Effector CD8-positive, alpha-beta T cell (primary cell): ENCODE measurements at places on chromosomes 2 and 18.

- no peak for DNase-seq
Measured at GRCh38 chr2:85430752-85431569, 12.4 kb downstream of the SH2D6 start.

DNA sequence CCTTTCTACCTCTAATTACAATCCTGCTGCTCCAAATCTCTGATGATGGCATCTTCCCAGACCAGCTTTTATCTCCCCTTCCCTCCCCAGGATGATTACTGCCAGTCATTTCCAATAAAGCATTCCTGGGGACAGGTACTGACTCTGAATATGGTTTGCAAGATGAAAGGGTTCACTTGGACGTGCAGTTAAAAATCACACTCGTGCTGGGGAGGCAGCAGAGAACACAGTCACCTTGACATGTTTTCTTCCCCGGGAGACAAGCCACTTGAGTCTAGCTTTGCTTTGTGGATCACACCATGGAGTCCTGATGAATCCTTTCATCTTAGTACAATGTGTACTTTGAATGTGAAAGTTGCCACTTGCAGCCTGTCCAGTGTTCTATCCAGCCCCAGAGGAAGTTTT, 175.0 kb downstream of the ALPK2 start:
- DNase-seq, result no peak

DNA sequence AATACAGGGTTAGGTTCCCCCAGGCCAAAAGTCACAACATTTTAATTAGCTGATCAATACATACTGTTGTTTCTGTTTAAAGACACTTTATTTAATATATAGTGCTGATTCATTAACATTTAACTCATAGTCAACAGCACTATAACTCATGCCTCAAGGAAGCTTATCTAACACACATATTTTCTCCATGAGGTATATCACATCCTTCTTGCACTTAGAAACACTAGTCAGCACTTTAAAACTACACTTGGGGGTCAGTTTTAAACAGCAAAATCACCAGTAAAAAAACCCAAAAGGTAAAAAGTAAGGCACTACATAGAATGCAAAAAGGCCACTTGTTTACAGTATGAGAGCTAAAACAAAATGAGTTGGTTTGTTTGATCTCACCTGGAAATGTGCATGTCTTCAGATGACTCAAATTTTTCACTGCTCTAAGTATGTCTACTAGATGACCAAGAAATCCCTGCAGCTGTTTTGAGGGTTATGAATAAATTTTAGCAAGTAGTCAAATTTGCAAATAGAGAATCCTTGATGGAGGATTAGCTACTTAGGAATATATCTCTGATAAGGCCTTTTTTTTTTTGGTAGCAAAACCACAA, 54.1 kb upstream of the EPB41L5 start:
- DNase-seq, result no peak

DNA sequence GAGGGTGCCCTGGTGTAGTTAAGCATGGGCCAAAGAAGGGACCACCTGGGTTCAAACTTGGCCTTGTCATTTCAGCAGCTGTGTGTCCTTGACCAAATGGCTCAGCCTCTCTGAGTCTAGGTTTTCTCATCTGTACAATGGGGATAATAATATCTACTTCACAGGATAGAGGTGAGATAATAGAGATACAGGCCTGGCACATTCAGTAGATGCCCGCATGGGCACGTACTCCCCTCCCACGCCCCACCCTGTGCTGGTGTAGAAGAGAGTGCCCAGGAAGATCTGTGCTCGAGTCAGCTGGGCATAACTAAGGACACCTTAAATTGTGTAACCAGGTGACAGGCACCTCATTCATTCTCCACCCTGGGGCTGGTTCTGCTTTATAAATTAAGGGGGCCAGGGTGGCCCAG, 8.4 kb upstream of the TMEM185B start:
- DNase-seq, result no peak

DNA sequence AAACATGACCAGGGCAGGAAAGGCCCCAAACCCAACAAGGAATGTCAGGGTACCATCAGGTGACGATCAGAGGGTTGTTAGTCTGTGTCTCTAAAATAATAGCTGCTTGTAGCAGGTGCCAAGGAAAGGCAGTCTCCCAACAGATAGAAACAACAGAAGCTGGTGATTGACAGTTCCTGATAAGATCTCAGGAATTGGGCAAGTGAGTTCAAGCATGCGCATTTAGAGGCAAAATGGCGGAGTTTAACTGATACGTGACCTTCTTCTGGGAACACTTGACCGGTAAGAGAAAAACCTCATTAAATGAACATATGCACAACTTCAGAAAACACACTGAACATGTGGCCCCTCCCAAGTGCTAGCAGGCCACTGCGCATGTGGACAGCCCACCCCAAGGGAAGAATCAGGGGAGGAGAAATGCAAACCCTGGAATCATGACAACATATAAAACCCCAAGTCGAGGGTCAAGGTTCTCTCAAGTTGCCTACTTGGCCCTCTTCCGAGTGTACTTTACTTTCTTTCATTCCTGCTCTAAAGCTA, 664.9 kb downstream of the KCNJ3 start:
- no peak for DNase-seq

- no peak for DNase-seq
Measured at GRCh38 chr2:232473467-232473890, 14.2 kb downstream of the ECEL1 start.

DNA sequence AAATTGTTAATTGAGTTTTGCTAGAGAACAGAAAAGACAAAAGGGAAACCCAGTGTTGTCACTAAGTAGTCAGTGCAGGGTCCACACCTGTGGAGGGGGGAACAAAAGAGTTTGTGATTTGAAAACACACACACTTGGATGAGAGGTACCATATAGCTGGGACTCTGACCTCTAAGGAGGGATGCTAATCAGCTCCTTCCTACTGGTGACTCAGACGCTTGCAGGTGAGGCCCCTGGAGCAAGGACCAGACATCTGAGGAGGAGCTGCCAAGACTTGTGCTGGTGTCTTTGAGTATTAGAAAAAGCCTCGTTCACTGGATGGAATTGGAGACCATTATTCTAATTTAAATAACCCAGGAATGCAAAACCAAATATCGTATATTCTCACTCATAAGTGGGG, 146.4 kb upstream of the MAP2 start:
- no peak for DNase-seq

DNA sequence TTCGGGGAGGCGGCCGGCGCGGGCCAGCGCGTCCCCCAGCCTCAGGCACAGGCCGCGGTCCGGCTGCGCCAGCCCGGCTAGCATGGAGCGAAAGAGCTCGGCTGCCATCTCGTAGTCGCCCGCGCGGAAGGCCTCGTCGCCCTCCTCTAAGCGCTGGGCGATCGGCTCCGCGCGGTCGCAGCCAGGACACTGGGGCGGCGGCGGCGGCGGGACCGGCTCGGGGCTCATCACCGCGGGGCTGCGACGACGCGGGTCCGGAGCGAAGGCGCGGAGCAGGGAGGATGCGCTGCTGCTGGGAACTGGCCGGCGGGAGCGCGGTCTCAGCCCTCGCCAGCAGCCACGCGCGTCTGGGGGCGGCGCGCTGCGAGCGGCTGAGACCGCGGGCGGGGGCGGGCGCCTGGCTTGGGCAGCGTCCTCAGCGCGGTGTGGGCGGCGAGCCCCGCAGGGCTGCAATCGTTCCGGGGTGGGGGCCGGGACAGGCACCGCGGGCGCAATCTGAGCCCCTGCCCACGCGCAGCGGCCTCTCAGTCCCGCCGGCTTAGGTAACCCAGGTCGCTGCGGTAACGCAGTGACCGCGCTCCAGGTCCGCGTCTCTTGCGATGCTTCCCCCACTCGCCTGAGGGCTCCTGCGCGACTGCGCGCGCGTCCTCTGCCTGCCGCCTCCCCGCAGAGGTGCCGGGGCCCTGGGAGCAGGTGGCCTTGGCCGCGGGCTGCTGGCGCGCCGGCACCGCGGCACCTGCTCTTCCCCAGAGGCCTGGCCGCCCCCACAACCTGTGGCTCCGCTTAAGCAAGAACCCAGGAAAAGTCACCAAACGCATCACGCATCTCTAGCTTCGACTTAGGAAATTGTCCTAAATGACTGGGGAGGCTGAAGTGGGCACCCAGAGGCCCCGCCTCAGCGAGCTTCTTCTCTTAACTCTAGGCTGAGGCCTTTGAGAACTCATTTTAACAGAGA, at the start of gene LONRF2:
LONRF2 (minus strand) TSS at position 636 of the 955 bp plus-strand sequence; CDS start at position 228, 408 bp downstream.
- no peak for DNase-seq

DNA sequence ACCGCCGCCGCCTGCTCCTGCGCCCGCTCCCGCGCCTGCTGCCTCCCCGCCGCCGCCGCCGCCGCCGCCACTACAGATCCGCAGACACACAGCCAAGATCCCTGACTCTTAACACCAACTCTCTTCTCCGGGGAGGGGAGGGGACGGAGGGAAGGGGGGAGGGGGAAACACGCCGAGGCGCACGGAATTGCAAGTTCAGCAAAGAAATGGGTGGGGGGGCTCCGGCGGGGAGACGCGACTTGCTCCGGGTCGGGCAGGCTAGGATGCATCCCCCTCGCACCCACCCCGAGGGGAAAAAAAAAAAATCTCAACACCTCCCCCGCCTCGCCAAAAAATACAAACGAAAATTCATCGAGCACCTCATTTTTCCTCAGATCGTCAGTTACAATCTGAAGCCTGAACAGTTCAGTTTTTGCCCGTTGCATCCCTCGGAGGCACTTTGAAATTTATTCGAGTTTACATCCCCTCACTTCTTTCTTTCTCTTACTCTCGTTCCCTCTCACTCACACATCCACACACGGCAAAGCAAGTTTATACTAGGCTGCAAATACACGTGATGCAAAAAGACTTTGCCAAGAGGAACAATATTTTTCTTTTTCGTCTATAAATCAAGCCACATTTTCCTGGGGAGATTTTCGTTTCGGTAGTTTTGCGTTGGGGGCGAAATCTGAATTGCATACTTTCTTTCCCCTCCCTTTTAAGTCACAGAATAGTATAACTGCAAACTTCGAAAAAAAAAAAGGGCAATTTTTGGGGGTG, at the start of gene TCF4:
TCF4 (minus strand) TSS at position 82 of the 759 bp plus-strand sequence. CDS start 1,076 bp downstream, outside the sequence.
- peak; percentile 17 for DNase-seq

- no peak for DNase-seq
Measured at GRCh38 chr2:226207671-226208070, 591.9 kb downstream of the IRS1 start.

GRCh38 chr2:112666761-112667122, 21.0 kb downstream of the SLC20A1 start:
- no peak for DNase-seq

DNA sequence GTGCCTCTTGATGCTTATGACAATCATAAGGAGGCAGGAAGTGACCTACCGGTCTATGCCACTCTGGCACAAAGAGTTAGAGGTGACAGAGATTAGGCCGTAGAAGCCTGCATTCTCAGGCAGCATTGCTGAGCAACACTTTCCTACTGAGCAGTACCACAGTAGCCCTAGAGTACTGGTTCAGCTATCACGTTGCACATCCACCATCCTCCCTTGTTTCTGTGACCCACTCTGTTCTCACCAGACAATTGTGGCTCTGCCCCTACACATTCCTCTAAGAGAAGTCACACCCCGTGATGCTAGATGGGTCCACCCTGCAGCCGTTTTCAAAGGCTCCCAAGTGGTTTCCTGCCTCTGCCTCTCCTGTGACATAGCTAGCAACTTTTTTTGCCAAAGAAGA, 22.6 kb upstream of the SUCLG1 start:
- DNase-seq, result no peak

DNA sequence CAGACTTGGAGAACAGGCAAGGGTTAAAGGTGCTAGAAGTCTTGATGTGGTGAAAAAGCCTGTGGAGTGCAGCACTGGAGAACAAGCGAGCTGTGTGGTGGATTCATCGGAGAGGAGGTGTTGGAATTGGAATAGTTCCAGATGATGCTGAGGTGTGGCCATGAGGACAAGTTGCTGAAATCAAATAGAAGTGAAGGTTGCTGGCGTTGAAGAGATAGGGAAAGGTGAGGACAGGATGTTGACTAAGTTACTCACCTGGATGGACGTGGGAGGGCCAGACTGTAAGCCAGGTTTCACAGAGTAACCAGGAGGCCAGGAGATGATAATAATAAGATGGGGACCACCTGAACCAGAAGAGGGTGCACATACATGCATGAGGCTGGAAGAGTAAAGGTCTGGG, 173.4 kb downstream of the DIS3L2 start:
- DNase-seq, result no peak

DNA sequence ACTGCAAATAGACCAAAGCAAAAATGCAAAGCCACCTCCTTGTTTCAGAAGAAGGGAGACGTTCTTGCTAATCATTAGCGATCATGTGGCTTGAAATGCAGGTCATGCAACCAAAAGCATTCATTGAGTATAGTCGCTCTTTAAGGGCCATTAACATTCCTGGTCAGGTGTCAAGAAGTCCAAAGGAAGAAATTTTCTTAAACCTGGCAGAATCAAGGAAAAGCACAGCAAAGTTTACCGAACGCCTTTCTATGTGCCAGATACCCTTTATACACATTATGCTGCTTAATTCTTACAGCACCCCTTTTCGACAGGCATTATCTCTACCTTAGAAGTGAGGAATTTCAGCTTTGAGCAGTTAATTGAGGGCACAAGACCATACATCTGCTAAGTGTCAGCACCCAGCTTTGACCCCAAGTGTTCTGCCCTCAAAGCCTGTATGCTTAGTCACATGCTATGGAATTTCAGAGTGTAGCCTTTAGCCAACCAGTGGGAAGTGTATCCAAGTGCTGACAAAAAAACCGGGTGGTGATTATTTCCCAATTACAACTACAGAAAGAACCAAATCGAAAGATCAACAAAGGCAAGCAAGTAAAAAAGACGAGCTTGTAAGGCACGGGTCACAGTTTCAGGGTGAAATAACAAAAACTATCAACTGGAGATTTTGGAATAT, 70.8 kb downstream of the EPHA4 start:
- no peak for DNase-seq

DNA sequence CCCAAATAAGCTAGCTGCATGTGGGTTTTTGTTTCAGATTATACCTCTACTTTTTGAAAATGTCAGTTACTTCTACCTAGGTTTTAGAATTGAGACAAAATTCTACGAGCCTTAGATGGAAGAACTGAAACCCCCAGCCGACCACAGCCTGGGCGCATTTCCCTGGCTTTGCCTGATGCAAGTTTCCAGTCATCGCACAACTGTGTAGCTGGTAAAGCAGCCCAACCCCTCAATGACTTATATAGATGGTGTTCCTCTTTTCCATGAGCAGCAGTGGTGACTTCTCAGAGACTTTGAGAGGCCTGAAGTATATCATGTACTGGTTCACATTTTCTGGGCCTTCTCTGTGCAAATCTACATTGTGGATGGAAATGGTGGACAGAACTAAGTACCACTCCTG, 515.4 kb upstream of the RAB6C start:
- DNase-seq, result no peak

- no peak for DNase-seq
Measured at GRCh38 chr18:80254971-80255500, 7.7 kb upstream of the PARD6G start.

DNA sequence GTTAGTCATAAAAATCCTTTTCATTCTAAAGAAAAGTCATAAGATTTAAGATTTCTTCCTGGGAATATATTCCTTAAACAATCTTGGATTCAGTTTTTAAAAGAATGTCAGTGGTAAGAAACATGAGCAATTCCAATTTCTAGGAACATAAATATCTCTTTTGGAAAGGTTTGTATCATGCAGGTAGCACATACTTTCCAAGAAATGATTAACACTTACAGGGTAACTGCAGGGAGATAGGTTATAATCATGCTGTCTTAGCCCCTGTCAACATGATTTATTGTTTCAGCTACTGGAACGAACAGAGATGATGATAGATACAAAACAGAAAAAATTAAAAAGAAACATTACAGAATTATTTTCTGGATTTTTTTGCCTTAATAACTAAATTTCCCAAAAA, 1537.7 kb downstream of the LRP1B start:
- DNase-seq, result no peak
